ENCODE measurements at places on chromosomes 3 and 15.
A peak's percentile ranks its signal among the peaks of the same experiment; 100 is the strongest.

- DNase-seq = no peak
These were observed 127.0 kb downstream of the CPNE4 start for GRCh38 chr3:131907796-131908195.

DNA sequence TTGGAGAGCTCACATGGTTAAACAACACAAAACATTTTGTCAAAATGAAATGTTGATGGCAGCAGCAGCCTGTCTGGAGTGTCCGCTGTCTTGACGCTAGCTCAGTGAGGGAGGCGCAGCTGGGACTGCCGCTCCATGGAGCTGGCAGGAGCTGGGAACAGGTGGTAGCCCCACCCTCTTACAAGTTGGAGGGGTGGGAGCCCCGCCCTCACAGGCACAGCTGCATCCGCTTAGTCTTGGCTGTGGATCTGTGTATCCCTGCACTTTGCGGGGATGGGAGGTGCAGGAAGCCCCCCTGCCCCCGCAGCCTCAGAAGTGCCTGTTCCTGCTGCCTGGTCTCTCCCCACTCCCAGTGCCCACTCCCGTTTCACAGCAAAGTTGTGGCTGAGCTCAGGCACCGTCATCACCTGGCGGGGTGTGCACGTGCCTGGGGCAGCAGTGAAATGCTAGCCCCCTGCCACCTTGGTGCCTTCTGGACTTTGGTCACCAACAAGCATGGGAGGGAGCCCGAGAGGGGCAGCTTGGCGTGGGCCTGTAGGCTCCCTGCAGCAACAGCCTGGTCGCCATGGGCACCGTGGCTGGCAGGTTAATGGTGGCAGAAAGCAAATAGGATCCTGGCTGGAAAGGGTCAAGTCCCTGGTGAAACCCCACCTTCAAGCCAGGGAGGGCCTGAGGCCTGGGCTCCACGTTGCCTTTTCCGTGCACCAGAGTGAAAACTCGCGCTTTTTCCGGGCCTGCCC lies 53.8 kb upstream of the CADM2 start:
- no peak for DNase-seq

DNA sequence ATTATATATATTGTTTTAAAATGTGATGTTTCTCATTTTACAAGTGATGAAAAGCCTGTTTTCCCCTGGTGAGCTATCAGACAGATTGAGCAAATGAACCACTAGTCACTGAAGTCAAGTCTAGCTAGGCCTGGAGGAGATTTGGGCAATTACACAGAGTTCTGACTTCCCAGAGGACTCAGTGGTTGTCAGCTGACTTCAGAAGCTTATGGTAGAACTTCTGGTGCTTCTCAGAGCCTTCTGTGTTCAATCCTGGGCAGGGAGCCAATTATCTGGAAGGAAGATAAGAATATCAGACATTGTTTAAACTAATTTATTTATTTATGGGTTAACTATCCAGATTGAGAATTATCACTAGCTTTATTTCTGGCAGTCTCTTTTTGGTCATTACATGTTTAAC lies 37.7 kb upstream of the NAALADL2 start:
- no peak for DNase-seq

GRCh38 chr3:55060896-55061719 lies 133.2 kb upstream of the LRTM1 start:
- DNase-seq = no peak

- no peak for DNase-seq
These were observed 23.1 kb upstream of the GP5 start for GRCh38 chr3:194422188-194422587.

- DNase-seq = peak; percentile 61
These were observed 179.4 kb downstream of the GBE1 start for GRCh38 chr3:81581966-81582599.

DNA sequence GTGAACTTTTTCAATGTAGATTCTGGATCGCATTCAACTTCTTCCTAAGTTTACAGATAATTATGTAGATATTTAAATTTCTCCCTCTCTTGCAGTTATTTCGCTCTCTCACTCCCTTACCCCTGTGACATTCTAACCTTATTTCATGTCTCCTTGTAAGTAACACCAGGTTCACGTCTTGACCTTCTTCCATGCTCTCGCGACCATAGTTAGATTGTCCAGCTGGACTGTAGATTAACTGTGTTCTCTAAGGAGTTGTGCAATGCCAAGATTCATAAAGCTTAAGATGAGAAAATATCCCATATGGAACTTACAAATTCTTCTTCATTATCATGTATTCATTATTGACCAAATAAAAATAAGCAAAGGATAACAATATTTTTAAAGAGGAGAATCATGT lies 430.5 kb downstream of the GABRG3 start:
- DNase-seq = no peak

- peak; percentile 70 for DNase-seq
These were observed at the start of gene MAPKAPK3 for GRCh38 chr3:50617096-50617791. TSS of gene MAPKAPK3 (plus strand) at chr3:50617151. CDS start at chr3:50617566, 415 bp downstream.

DNA sequence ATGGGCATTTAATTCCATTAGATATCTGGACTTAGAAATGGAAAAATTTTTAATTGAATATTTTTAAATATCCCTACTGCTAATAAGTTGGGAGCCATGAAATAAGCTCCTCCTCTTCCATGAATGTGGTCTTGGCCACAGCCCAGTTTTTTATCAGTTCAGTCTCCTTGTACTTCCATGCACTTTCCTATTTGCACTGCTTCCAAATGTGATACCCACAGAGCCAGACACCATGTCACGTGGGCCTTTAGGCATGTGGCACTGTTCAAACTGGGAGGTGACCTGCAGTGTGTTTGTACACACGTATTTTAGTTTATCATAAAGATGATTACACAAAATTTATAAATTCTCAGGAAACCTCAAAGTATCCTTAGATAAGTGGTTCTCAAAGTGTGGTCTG lies 80.1 kb upstream of the DGKG start:
- no peak for DNase-seq

DNA sequence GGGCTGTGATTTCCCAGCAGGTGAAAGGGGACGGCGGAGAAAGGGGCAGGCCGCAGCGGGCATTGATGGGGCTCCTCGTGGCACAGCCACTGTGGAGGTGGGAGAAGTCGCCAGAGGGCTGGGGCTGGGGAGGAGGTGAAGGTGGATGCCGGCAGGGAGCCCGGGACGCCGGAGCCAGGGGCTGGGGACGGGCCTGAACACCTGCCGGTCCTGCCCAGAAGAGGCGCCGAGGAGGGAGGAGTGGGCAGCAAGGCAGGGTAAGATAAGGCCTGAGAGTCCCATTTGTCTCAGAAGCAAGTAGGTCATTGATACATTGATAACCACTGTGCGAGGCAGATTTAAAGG lies 571 bp upstream of the RARRES1 start:
- DNase-seq = peak; percentile 56

DNA sequence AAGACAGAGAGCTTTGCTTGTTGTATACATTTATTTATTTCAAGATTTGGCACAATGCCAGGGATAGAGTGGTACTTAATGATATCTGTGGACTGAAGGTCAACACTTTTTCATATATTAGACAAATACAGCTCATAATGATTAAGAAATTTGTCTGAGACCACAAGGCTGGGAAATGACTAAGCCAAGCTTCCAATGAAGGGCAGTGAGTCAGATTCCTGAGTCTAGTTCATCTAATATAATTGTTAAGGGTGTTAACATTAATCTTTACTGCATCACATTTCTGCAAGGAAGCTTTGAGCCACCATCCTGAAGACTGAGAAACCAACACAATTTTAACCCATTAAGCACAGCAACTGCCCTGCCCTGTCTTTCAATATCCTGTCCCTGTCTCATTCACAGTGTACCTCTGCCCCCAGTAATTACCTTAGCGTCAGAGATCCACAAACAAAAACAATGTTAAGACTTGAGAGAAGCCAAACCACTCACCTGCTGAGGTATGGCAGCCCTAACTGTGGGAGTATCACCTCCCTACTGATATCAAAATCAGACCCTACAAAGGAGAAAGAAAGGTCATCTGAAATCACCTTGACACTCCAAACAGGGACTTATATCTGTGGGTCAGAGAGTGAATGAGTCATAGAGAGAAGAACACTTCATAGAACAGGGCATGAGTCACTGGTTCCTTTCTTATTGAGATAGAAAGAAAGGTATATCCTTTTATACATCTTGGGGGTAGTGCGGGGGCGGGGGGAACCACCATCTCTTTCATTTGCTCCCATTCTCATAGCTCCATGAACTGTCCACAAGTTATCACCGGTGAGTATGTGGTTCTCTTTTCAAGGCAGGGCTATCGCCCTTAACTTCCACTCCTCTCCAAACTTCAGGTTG lies 74.7 kb downstream of the MAGI1 start:
- DNase-seq = no peak

- DNase-seq = no peak
These were observed 141.2 kb upstream of the GMNC start for GRCh38 chr3:191003742-191004141.

DNA sequence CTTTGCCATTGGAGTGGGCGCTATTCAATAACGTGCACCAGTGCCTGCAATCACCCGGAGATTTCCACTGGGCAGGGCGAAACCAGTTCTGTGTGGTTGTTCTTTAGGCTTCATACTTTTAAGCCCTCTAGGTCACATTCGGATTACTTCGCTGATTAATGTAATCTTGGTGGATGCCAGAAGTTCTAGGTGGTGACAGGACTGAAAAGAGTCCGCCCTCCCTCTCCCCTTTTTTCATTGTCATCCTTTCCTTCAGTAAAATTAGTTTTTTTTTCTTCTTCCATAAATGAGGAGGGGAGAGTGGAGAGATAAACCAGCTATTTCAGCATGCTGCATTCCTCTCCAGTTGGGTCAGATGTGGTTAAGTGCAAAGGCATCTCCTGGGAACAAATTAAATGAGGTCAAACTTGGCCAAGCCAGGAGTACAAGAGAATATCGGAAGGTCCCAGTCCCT lies 2.3 kb upstream of the SLC2A2 start:
- DNase-seq = peak; percentile 71

DNA sequence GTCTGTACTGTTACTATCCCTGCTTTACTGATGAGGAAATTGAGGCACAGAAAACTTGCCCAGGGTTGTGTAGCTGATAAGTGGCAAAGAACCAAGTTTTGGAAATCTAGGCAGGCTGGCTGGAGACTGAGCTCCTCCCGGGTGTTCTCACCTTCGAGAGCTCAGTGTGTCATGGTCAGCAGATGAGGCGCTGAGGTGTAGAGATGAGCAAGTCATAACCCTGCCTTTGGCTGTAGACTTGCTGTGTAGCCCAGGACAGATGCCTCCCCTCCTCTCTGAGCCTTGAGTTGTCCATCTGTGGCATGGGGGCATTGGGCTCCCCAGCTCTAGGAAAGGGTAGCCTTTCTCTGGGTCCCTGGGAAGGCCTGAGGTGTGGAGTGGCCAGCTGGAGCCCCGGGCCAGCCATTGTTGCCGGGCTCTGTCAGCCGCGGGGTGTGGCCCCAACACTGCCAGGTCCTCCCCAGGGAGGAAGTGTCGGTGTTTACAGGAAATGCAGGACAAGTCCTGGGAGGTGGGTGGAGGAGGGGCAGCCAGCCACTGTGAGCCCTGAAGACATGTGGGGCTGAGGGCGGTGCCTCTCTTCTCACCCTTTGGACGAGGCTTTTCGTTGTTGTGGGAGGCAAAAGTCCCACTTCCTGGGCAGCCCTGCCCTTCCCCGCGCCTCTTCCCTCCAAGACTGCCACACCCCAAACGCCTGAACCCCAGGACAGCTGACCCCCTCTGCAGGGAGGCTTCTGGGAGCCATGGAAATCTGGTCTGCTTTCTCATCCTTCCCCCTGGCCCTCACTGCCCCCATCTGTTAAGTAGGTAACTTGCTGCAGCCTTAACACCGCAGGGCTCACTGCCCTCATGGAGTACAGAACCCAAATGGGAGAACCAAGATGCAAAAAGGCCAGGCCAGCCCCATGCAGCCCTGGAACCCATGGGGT lies 29.1 kb downstream of the FGD5 start:
- DNase-seq = peak; percentile 84

GRCh38 chr3:113952921-113953320 lies 5.1 kb downstream of the ZDHHC23 start:
- DNase-seq = no peak

- DNase-seq = no peak
These were observed 31.7 kb downstream of the PSTPIP1 start for GRCh38 chr15:77026501-77027110.

- DNase-seq = no peak
These were observed 9.1 kb upstream of the MFSD1 start for GRCh38 chr3:158792709-158793108.

DNA sequence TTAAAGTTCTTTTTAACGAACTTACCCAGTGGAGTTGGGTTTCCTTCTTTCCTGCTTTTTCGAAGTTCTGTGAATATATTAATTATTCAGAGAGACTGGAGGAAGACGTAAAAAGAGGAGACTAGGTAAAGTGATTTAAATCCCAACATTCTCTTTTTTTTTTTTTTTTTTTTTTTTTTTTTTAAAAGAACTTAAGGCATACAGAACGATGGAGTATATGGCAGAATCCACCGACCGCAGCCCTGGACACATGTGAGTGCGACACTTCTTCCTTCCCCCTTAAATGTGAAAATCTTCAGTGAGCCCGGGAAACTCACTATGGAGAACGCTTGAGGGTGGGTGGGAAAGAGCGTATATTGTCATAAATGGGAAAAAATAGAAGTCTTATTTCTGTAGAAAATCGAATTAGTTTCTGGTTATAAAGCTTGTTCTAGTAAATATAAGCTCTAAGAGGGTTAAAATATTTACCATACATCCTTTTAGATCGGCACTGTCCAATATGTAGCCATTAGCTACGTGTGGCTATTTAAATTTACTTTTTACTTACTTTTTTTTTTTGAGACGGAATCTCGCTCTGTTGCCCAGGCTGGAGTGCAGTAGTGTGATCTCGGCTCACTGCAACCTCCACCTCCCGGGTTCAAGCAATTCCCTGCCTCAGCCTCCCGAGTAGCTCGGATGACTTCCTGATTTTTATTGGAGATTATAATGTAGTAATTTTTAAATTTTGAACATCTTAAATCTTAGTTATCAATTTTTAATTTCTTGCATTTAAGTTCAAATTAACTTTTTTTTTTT lies 892 bp downstream of the NMD3 start:
- DNase-seq = no peak

DNA sequence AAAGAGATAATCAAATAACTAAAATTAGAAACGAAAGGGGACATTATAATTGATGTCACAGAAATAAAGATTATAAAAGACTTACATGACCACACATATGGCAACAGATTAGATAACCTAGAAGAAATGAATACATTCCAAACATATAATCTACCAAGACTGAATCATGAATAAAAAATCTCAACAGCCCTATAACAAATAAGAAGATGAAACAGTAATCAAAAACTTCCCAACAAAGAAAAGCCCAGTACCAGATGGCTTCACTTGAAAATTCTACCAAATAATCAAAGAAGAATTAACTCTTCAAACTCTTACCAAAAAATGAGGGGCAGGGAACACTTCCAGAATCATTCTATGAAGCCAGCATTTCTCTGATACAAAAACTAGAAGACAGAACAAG lies 11.8 kb downstream of the TOP2B start:
- DNase-seq = no peak

DNA sequence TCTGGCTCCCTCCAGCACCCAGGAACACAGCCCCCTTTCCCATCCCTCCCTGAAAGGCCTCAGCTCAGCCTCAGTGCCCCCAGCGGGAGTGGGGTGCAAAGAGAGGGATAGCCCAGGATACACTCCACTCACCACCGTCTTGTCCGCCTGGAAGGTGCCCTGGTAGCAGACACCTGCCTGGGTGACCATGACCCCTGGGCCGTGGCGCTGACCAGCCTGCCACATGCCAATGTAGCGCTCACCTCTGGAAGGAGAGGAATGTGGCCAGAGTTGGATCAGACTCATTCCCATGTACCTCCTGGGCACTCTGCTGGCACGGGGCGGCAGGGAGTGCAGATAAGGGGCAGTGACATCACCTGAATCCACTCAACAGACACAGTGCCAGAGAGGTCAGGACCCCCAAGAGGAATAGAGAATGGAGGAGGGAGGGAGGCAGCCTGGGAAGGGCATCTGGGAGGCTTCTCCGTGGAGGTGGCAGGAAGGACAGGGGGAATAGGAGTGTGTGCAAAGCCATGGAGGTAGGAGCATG lies 13.1 kb downstream of the ALS2CL start:
- no peak for DNase-seq

- DNase-seq = no peak
These were observed 1.7 kb downstream of the KNL1 start for GRCh38 chr15:40595773-40596172.
